Right cardiac atrium (tissue), 5 donors: ENCODE measurements at places on chromosomes 7 and 10.

GRCh38 chr7:114689406-114689805 lies 232.5 kb upstream of the MDFIC start:
- no peak for DNase-seq

GRCh38 chr7:102721-103120 lies 89.7 kb upstream of the FAM20C start:
- no peak for DNase-seq

- no peak for DNase-seq
Observed at GRCh38 chr10:38025283-38025682, 14.8 kb downstream of the ZNF33A start.

DNA sequence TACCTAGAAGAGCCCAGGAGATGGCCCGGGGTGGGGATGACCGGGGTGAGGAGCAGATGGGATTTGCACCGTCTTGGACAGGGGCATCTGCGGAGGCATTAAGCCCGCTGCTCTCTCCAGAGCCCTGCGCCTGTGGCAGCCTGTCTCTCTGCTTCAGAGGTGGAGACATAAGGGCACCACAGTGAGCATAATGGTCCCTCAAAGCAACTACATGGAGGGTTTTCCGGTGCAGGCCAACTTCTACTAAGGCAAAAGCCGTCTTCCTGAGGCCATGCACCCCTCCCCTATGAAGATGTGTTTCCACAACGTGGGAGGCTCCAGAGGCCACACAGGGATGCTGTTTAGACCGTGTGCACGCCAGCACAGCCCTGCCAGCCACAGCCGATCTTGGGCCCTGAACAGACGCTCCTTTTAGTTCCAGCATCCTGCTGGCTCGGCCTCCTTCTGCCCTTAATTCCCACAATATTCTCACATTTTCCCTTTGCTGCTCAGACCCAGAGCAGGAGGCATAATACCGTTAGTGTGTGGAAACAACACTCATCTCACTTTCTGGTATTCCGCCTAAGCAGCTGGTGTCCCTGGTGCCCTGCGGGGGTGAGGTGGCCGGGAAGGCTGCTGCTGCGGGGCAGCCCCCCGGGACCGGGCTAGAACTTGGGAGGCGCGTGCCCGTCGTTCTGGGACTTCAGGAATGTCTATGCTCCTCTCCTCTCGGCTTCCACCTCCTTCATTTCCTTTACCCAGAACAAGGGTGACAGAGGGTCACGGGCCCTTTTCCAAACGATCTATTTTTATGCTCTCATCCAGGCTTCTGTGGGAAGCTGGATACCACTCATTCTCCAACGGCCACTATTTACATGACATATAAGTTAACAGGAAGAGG lies 266.9 kb downstream of the TNS3 start:
- DNase-seq = peak; percentile 75

GRCh38 chr7:73828107-73828803 lies 2.5 kb upstream of the CLDN4 start:
- DNase-seq = no peak

DNA sequence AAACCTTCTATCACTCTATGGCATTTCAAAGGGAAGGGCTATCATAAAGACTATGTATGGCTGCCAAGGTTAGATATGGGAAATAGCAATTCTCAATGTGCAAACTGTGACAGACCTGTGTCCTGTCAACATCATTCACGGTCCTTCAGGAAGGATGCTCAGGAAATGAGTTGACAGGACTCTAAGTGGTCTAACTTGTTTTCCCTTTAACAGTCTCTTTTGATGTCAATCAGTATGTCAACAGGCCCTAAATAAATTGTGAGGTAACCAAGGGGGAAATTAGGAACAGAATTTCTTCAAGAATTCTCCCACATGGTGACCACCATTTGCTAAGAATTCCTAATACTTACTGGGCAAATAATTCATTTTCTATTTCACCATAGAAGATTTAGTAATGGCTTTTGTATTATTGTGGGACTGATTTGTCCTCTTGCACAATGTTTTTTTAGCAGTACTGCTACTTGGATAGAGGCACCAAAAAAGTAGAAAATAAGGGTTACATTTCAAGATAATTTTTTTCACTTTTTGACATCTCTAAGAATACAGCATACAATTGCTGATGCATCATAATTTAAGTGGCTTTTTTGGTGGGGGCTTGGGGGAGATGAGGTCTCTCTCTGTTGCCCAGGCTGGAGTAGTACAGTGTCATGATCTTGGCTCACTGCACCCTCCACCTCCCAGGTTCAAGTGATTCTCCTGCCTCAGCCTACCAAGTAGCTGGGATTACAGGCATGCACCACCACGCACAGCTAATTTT lies 275.8 kb downstream of the CACNA2D1 start:
- no peak for DNase-seq

- no peak for DNase-seq
Observed at GRCh38 chr10:74439213-74439612, 288.2 kb downstream of the ADK start.
